ENCODE measurements at places on chromosomes 7 and 10.

DNA sequence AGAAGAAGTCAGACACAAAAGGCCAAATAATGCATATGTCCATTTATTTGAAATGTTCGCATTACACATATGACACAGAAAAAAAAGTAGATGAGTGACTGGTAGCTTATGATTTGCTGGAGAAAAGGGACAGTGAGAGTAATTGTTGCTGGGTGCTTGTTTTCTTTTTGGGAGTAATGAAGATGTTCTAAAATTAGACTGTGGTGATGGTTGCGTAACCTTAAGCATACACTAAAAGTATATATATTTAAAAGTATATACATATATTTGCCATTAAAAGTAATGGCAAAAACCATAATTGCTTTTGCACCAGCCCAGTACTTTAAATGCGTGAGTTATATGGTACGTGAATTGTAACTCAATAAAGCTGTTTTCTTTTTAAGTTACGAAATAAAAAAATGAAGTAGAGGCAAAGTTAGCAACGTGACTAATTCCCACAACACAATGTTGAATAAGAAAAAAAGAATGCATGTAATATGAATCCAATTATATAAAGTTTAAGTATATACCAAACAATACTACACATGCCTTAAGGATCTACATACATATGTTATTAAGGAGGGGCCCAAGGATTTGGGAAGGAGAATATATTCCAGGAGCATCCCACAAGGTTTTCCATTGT, 360.4 kb upstream of the CELF2 start:
- H3K4me1 ChIP-seq, result no peaks in the 10 kb centered on the region
- no peak for DNase-seq
- no peak overlapping the region for H3K27ac ChIP-seq
- no peaks in the 10 kb centered on the region for H3K27me3 ChIP-seq

DNA sequence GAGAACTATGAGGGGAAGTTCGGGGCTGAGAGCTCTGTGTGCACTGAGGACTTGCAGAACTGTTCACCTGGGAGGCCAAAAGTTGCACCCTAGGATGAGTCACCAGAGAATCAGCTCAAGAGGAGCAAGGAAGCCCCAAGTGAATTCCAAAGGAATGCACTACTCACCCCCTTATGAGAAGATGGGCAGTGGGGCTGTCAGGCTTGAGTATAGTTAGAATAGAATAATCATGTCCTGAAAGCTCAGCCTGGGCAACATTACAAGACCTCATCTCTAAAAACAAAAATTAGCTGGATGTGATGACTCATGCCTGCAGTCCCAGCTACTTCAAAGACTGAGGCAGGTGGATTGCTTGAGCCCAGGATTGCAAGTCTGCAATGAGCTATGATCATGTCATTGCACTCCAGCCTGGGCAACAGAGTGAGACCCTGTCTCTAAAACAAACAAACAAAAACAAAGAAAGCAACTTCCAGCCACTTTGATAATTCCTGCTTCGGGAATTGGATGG, 30.0 kb downstream of the MAP3K8 start:
- no peaks in the 10 kb centered on the region for H3K4me1 ChIP-seq
- no peak overlapping the region for H3K4me3 ChIP-seq
- no peak for DNase-seq
- peaks cover 14% of the 10 kb centered on the region for H3K36me3 ChIP-seq
- no peak overlapping the region for H3K27ac ChIP-seq
- H3K27me3 ChIP-seq, result no peaks in the 10 kb centered on the region

DNA sequence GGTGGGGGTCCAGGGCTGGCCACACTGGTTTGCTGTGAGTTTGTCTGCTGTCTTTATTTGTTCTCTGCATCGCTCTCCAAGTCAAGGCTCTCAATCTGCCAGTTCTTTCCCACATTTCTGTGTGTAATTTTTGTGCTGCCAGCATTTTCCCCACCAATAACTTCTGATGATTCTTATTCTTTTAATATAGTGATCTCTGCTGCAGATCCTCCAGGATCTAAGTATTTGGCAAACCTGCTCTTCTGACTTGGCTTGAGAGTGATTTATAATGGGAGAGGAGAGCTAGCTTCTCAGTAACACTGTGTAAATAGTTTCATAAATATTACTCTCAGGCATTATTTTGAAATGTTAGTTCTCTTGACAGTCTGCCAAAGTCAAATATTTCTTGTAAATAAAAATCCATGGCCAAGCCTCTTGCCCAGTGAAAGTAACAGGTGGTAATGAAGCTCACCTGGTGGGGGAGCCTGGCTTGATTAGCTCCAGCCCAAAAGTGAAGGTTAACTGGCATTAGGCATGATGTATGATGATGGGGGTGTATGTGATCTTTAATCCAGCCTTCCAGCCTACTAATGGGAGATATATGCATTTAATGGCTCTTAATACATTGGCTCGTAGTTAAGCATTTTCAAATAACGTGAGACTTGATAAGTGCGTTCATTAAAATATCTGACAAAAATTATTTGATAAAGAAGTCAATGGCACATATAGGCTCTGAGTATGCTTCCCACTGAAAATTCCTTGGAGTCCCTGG, 1055.9 kb downstream of the KCNMA1 start:
- H3K27me3 ChIP-seq, result no peaks in the 10 kb centered on the region
- H3K4me1 ChIP-seq, result 0 out of 2 replicates have a peak, but pooled peaks cover 2% of the 10 kb centered on the region
- no peak overlapping the region for H3K4me3 ChIP-seq
- DNase-seq, result no peak
- H3K36me3 ChIP-seq, result no peaks in the 10 kb centered on the region

DNA sequence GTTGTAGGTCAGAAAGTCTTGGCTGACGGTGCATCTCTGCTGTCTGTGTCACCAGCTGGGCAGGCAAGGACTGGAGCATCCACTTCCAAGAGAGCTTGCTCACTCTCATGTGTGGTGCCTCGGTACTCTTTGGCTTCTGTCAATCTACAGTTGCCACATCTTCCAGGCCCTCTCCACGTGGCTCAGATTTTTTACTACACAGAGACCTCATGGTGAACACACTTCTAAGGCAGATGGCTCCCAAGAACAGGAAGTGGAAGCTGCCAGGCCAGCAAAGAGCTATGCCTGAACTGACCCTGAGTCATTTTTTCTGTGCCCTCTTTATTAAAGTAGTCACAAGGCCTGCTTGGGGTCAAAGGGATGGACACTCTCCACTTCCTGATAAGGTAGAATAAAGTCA, 351.5 kb upstream of the AUTS2 start:
- H3K4me1 ChIP-seq, result no peaks in the 10 kb centered on the region
- H3K36me3 ChIP-seq, result no peaks in the 10 kb centered on the region
- H3K4me3 ChIP-seq, result no peak overlapping the region
- no peaks in the 10 kb centered on the region for H3K27me3 ChIP-seq
